ENCODE measurements at places on chromosomes 1 and 21. TPM values are rescaled to one million over a fixed set of nuclear protein-coding genes. Genes with fewer than 3 reads are reported as not detected.

- peaks cover 7% of the 10 kb centered on the region for H3K36me3 ChIP-seq
- no peak overlapping the region for H3K4me3 ChIP-seq
- no peaks in the 10 kb centered on the region for H3K4me1 ChIP-seq
- no peak for DNase-seq
Measured at GRCh38 chr1:2505461-2505994, 20.9 kb downstream of the PANK4 start.

Gene HUNK
- 8.4 TPM for polyA plus RNA-seq

- no peaks in the 10 kb centered on the region for H3K36me3 ChIP-seq
- DNase-seq = no peak
- H3K4me3 ChIP-seq = no peak overlapping the region
- H3K27ac ChIP-seq = peak overlapping the region; percentile 95
Measured at GRCh38 chr1:46183926-46184557, 7.8 kb upstream of the P3R3URF start.

GRCh38 chr1:29264773-29265389 lies 28.6 kb downstream of the PTPRU start:
- no peak overlapping the region for H3K4me3 ChIP-seq
- no peak for DNase-seq
- H3K27ac ChIP-seq = no peak overlapping the region

Gene AVPR1B
- not detected for polyA plus RNA-seq

Gene PRKAA2
- 0.48 TPM for polyA plus RNA-seq

DNA sequence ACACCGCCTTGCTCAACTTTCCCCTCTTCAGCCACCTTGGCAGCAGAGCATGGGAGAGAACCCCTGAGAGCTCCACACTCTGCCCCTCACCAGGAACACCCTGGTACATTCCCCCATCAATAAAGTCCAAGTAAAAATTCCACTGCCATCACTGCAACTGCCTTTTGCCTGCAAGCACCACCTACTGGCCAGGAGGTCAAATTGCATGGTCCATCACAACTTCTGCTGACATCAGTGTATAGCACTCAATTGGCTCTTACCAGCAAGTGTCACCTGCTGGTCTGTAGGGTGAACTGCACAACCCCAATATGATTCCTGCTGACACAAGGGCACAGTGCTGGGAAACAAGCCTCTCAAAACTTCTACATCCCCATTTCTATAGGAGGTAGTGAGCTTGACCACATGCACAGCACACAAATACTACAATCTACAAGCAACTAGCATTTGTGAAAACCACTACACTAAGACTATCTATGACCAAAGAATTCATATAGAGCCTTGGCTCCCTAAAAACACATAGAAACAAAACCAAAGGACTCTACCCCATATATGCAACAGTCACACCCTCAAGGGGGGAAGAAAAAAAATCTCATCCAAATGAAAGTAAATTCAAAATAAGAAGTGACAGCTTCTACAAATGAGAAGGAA lies 69.2 kb downstream of the FASLG start:
- H3K4me1 ChIP-seq = no peaks in the 10 kb centered on the region
- H3K27me3 ChIP-seq = no peaks in the 10 kb centered on the region
- no peak overlapping the region for H3K4me3 ChIP-seq

All from small intestine (tissue), 16 donors.